ENCODE measurements at places on chromosomes 2 and 18.

GRCh38 chr2:47386551-47386950 is 16.4 kb upstream of the MSH2 start:
- no peak for DNase-seq

- no peak for DNase-seq
Measured at GRCh38 chr2:235976956-235977355, 191.2 kb downstream of the GBX2 start.

- no peak for DNase-seq
Measured at GRCh38 chr2:236498369-236498768, 71.3 kb upstream of the ACKR3 start.

DNA sequence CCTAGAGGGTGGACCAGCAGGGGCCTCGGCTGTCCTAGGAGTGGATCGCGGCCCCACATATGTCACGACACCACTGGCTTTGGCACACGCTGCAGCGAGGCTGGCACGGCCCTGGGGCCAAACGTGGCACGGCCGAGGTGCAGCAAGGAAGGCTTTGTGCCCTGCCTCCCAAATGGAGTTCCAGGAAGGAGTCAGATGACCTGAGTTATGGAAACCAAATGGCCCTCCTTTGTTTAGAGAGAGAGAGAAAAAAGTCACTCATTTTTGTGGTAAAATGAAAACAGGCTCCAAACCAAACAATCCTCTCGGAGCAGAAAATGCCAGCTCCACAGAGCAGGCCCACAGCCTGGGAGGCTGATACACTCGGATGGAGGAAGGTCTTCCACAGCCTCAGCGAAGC is 105.6 kb downstream of the ANTXR1 start:
- no peak for DNase-seq

DNA sequence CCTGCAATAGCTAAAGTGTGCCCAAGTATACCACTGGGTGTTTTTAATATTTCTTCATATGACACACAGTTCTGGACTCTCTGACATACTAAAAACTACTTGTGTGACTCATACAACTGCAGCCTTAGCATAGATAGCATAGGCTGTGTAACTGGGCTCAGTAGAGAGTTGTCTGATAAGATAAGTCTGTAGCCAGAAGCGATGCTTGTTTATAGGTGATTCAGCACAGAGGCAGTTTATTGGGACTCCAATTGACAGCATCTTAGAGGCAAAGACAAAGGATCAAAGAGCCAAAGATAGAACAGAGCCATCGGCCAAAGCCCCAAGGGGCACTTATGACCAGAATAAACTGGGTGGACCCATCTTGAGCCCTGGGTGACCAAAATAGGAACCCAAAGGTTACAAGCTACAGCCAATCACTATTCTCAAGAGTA is 42.3 kb downstream of the AAK1 start:
- no peak for DNase-seq

DNA sequence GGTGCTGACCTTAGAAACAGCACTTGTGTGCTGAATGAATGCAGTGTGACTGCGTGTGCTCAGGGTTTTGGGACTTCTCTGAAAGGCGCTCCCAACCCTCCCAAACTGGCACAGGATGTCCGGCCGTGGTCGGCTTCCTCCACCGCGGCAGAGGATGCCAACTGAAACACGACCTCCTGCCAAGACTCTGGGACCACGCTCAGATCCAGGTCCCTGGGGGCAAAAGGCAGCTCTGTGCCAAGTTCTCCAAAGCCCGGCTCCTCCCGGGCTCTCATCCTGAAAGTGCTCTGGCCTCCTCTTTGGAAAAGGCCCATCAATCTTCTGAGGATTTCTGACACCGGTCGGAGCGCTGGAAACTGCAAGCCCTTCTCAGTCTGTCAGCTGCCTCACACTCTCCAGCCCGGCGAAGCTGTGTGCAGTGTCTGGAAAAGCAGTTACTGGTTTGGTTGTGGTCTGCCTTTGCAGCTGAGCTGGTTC is 32.3 kb upstream of the ZBTB7C start:
- DNase-seq: no peak

GRCh38 chr2:178286636-178287035 is 92.3 kb downstream of the OSBPL6 start:
- DNase-seq: no peak

- DNase-seq: no peak
Measured at GRCh38 chr2:174779361-174779928, 15.2 kb upstream of the CHRNA1 start.

All from right renal pelvis (tissue), 4 donors.